ENCODE measurements at places on chromosomes 3 and 15. TPM values are rescaled to one million over a fixed set of nuclear protein-coding genes. Genes with fewer than 3 reads are reported as not detected.

Gene GOLGA6A
- 0.09 TPM for total RNA-seq

Gene MST1R
- total RNA-seq, result 7.5 TPM

Gene KY
- 0.08 TPM for total RNA-seq

Gene IL20RB
- total RNA-seq, result 1.0 TPM

Gene KBTBD13
- total RNA-seq, result not detected

Gene ARPC4
- total RNA-seq, result 256 TPM

Gene ADAM10
- total RNA-seq, result 120 TPM

Gene PPP2R3A
- total RNA-seq, result 2.7 TPM

Gene GOLGA8S
- total RNA-seq, result 0.15 TPM

Gene GOLGA6B
- total RNA-seq, result not detected

Gene FETUB
- 0.05 TPM for total RNA-seq

Gene PTH1R
- 0.37 TPM for total RNA-seq

Gene ARGFX
- total RNA-seq, result not detected

Gene CCDC80
- 64.6 TPM for total RNA-seq

Gene DNASE1L3
- not detected for total RNA-seq

Measured in A549 treated with CpdA at 1 μM for 4 hours (cell line).